Stimulated activated CD8-positive, alpha-beta memory T cell treated with anti-CD3 and anti-CD28 coated beads, Interleukin-15, amount 100 ng/mL, for 24 hours (primary cell): ENCODE measurements at places on chromosomes 2 and 18.

DNA sequence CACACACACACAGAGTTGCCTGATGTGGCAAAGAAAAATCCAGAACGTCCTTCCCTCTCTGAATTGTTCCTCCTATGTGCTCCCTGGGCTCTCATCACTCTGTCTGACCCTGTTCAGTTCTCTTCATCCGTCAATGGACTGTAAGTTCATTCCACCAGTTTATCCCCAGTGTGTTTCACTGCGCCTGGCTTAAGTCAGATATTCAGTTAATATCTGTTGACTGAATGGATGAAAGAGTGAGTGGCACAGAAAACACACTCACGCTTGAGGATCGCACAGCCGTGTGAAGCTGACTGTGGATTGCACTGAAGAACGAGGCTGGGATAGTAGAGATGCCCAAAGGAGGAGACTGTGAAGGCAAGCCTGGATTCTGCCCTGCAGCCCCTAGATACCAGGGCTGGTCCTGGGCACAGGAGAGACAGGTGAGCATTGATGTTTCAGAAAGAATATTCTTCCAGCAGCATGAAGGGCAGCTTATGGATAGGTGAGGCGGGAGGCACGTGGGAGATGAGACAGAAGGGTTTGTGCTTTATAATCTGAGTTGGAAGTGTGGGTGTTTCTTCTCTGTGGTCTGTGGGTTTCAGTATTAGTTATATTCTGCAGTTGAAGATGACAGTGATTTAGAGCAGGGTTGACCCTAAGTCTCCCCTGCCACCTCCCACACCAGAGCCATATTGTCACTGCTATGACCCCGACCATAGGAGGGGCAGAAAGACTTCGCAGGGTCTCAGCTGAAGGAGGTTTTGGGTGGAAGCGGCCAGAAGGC lies 129.9 kb downstream of the SOCS6 start:
- DNase-seq: no peak

- DNase-seq: no peak
Measured at GRCh38 chr2:150710916-150711315, 223.4 kb upstream of the RND3 start.

- no peak for DNase-seq
Measured at GRCh38 chr2:40384233-40384632, 67.7 kb downstream of the SLC8A1 start.

- DNase-seq: no peak
Measured at GRCh38 chr2:12175323-12175722, 428.9 kb downstream of the LPIN1 start.

DNA sequence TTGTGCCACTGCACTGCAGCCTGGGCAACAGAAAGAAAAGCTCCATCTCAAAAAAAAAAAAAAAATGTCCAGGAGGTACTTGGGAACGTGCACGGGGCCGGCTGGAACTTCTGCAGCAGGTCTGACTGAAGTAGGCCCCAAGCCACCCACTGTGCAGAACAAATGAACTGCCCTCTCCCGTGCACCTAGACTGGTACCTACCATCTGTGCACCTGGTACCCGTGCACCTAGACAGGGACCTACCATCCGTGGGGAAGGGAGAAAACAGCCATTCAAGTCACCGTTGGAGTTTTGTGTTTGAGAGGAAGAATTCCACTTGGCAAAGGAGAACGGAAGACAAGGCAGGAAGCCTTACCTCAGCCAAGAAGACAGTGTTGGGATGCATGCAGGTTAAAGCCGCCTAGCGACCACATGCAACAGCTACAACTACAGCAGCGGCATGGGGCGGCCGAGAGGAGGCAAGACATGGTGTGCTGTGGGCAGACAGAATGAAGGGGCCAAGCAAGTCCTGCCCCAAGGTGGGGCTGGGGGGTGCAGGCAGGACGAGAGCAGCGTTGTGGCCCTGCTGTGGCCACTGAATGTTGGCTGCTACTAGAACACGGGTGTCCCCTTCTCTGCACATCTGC lies 16.1 kb downstream of the ST3GAL5 start:
- no peak for DNase-seq

DNA sequence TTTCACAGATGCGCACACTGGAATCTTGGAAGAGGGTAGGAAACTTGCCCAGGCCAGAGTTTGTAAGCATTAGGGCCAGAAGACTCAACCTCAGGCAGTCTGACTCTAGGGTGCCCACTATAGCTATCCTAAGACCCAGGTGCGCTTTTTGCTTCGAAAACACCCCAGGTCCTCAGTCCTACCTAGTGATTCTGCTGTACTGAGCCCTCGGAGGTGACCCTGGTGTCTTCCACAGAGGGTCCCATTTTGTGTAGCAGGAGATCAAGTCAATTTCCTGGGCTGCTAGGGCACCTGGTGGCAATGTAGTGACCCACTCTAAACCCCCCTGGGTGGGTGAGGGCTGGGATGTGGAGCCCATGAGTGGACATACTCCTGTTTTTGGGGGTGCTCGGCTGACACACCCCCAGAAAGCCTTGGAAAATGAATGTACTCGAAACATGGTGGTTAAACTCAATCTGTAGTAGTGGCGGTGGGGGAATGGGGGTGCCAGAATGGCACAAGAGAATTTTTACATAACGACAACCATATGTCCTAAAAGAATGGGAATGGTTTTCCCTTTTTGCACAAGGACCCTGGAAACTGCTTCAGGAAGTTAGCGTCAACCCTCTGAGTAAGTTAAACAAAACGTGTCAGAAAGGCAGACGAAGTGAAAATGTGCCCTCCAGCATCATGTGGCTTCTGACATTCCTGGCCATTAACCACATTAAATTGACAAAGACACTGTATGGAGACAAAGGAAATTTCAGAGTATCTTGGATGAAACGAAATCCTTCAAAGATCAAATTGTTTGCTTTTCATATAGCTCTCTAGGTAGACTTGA lies 218.0 kb upstream of the COPS8 start:
- no peak for DNase-seq

DNA sequence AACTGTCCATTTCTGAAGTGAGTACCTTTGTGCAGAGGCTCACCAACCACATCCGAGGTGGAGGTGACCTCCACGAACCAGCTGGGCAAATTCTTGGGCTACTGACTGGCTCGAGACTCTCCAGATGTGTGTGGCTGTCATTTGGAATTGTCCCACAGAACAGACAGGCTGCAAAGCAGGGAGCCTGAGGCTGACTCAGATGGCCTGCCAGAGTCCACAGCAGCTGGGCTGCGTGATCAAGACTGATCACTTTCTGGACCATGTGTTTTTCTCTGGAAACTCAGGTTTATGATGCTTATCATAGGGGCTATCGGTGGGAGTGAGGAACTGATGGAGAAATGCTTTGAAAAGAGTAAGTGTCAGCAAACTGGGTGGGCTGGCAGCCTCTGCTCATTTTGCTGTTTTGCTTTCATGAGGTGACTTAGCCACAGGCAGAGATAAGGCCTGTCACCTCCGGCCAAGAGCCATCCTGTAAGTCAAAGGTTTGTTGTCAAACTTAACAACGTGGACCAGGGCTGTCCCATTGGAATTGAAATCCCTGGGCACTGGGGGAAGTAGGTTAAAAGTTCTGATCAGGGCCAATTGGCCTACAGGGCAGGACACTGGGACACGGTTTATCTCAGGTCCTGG lies 120.4 kb downstream of the LIPG start:
- DNase-seq: no peak

GRCh38 chr2:80070587-80070986 lies 234.0 kb downstream of the LRRTM1 start:
- DNase-seq: no peak

- no peak for DNase-seq
Measured at GRCh38 chr18:9547782-9548181, 66.6 kb downstream of the PPP4R1 start.

- no peak for DNase-seq
Measured at GRCh38 chr2:11796190-11797171, 50.0 kb downstream of the LPIN1 start.

GRCh38 chr2:192534072-192534471 lies 339.3 kb upstream of the TMEFF2 start:
- DNase-seq: no peak

- no peak for DNase-seq
Measured at GRCh38 chr2:8462280-8462679, 219.6 kb upstream of the ID2 start.

DNA sequence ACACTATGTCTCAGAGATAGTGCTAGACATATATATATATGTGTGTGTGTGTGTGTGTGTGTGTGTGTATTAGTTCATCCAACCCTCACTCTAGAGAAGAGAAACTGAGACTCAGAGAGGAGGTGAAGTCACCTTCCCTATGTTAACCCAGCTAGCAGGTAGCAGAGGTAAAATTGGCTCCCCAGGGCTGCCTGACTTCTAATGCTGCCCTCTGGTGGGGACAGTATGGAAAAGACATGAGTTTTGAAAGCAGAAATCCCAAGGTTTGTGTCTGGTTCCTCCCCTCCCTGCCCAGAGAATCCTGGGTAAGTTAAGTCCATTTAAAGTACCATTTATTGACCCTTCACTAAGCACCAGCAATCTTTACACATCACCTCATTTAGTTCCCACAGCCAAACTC lies 137.7 kb downstream of the THNSL2 start:
- no peak for DNase-seq
